DND-41 (cell line): ENCODE measurements at places on chromosomes 2 and 18.

- no peaks in the 10 kb centered on the region for H3K27me3 ChIP-seq
- H3K27ac ChIP-seq = no peak overlapping the region
- H3K4me3 ChIP-seq = no peak overlapping the region
- no peaks in the 10 kb centered on the region for H3K4me1 ChIP-seq
Measured at GRCh38 chr18:75107196-75107930, 101.6 kb downstream of the PTGR3 start.

DNA sequence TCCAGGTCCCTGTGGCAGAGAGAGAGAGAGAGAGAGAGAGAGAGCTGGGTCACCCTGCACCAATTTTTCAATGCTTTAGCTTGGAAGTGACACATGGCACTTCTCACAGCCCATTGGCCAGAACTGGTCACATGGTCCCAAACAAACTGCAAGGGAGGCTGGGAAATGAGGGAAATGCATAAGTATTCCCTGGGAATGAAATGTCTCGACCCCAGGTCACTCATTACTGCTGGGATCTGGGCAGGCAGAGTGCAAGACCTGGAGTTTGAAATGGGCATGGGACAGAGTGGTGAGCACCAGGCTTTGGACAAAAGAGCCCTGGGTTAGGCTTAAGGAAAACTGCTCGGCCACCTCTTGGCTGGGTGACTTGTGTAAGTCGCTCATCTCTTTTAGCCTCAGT, 37.0 kb downstream of the SMAD7 start:
- H3K4me3 ChIP-seq = no peak overlapping the region
- no peaks in the 10 kb centered on the region for H3K27me3 ChIP-seq
- peaks cover 8% of the 10 kb centered on the region for H3K4me1 ChIP-seq
- H3K27ac ChIP-seq = no peak overlapping the region

DNA sequence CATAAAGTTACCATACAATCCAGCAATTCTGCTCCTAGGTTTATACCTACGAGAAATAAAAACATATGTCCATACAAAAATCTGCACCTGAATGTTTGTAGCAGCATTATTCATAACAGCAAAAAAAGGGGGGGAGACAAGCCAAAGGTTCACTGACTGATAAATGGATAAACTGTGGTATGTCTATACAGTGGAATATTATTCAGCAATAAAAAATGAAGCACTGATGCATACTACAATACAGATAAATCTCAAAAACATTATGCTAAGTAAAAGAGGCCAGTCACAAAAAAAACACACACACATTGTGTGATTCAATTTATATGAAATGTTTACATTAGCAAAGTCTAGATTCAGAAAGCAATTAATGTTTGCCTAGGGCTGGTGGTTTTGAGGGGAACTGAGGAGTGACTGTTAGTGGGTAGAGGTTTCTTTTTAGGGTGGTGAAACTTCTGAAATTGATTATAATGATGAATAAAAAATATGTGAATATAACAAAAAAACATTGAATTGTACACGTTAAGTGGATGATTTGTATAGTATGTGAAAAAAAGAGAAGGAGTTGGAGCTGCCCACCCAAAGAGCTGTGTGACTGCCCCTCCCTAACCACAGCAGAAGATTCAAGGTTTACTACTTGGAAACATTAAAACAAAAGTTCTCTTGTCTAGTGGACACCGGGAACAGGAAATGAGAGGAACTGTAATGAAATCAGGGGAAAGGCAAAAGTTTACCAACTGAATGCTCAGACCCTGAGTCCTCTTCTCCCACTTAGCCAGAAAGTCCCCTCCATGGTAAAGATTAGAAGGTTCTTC, 13.4 kb downstream of the COLEC12 start:
- no peaks in the 10 kb centered on the region for H3K27me3 ChIP-seq
- H3K36me3 ChIP-seq = no peaks in the 10 kb centered on the region
- no peaks in the 10 kb centered on the region for H3K4me1 ChIP-seq

- no peaks in the 10 kb centered on the region for H3K4me1 ChIP-seq
- no peak overlapping the region for H3K4me3 ChIP-seq
- H3K36me3 ChIP-seq = no peaks in the 10 kb centered on the region
- peaks cover 4% of the 10 kb centered on the region for H3K27me3 ChIP-seq
- DNase-seq = no peak
- H3K27ac ChIP-seq = no peak overlapping the region
Measured at GRCh38 chr2:70808983-70809958, 11.1 kb downstream of the CLEC4F start.

DNA sequence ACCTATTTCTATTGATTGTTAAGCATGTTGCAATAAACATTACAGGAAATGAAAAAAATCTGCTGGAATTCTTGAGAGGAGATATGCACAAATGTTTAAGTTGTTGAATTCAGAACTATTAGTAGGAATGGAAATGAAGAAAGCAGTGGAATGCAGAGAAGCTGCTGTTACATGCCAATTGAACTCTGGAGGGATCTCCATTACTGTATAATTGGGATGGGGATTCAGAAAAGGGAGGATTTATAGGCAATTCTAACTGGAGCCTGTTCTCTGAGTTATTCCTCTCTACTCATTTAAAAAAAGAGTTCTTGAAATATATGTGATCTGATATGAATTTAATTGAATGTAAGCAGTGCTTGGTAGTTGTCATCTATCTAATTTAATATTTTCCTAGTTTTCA, 2.6 kb upstream of the ASXL3 start:
- no peak for DNase-seq
- H3K4me1 ChIP-seq = no peaks in the 10 kb centered on the region
- H3K27me3 ChIP-seq = no peaks in the 10 kb centered on the region
- no peak overlapping the region for H3K27ac ChIP-seq

GRCh38 chr18:11940956-11941355, 32.8 kb upstream of the MPPE1 start:
- no peak overlapping the region for H3K4me3 ChIP-seq
- H3K36me3 ChIP-seq = no peaks in the 10 kb centered on the region
- H3K27ac ChIP-seq = no peak overlapping the region
- H3K4me1 ChIP-seq = no peaks in the 10 kb centered on the region
- DNase-seq = no peak
- no peaks in the 10 kb centered on the region for H3K27me3 ChIP-seq

GRCh38 chr2:216507220-216508160, 8.8 kb downstream of the RPL37A start:
- DNase-seq = no peak
- no peak overlapping the region for H3K4me3 ChIP-seq
- H3K27me3 ChIP-seq = no peaks in the 10 kb centered on the region
- no peak overlapping the region for H3K27ac ChIP-seq
- H3K36me3 ChIP-seq = peaks cover 56% of the 10 kb centered on the region

- no peaks in the 10 kb centered on the region for H3K27me3 ChIP-seq
- no peak overlapping the region for H3K27ac ChIP-seq
- no peak for DNase-seq
- no peaks in the 10 kb centered on the region for H3K36me3 ChIP-seq
- H3K4me3 ChIP-seq = no peak overlapping the region
Measured at GRCh38 chr2:160615706-160616105, 122.1 kb upstream of the RBMS1 start.

- H3K36me3 ChIP-seq = peaks cover 5% of the 10 kb centered on the region
- no peaks in the 10 kb centered on the region for H3K4me1 ChIP-seq
- no peaks in the 10 kb centered on the region for H3K27me3 ChIP-seq
- H3K27ac ChIP-seq = no peak overlapping the region
- DNase-seq = no peak
- no peak overlapping the region for H3K4me3 ChIP-seq
Measured at GRCh38 chr18:13657974-13658373, 68.4 kb downstream of the FAM210A start.

DNA sequence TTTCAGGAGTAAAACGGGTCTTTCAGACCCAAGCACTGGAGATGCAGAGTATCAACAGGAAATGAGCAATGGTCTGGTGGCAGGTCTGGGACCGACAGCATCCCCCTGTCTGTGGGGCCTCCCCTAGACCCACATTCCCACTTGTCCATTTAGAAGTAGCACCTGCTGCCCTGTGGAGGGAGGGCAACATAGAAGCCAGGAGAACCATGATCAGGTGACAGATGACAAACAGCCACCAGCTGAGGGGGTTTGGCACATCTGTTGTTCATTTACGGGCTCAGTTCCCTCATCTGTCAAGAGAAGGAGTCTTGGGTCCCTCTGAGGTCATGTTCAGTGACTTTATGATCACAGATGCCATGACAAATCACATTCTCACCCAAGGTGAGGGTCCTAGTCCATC, 77.9 kb upstream of the SLC66A3 start:
- no peaks in the 10 kb centered on the region for H3K4me1 ChIP-seq
- no peaks in the 10 kb centered on the region for H3K36me3 ChIP-seq
- no peak overlapping the region for H3K27ac ChIP-seq

DNA sequence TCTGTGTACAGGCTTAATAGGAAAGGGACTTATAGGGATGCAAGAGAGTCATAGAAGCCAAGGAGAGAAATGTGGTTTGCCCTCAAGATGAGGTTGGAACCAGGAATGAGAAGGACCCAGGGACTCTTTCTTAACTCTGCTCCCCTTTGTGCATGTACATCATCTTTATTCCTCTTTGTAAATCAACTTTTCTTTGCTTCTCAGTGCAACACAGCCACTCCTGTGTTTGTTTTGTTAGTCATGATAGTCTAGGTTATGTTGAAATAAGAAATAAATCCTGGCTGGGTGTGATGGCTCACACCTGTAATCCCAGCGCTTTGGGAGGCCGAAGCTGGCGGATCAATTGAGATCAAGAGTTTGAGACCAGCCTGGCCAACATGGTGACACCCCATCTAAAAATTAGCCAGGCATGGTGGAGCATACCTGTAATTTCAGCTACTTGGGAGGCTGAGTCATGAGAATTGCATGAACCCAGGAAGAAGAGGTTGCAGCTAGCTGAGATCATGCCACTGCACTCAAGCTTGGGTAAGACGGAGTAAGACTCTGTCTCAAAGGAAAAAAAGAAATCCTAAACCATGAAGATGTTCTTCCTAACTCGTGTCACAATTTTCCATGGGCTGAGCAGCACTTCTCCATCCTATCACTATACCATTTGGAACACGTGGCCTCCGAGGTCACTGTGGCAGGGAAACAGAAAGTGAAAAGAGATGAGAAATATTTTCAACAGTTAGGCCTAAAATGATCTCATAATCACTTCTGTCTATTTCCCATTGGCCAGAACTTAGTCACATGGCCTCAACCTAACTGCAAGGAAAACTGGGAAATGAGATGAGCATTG, 73.0 kb upstream of the TMEM17 start:
- no peaks in the 10 kb centered on the region for H3K27me3 ChIP-seq
- no peak overlapping the region for H3K27ac ChIP-seq
- no peaks in the 10 kb centered on the region for H3K36me3 ChIP-seq
- no peaks in the 10 kb centered on the region for H3K4me1 ChIP-seq

DNA sequence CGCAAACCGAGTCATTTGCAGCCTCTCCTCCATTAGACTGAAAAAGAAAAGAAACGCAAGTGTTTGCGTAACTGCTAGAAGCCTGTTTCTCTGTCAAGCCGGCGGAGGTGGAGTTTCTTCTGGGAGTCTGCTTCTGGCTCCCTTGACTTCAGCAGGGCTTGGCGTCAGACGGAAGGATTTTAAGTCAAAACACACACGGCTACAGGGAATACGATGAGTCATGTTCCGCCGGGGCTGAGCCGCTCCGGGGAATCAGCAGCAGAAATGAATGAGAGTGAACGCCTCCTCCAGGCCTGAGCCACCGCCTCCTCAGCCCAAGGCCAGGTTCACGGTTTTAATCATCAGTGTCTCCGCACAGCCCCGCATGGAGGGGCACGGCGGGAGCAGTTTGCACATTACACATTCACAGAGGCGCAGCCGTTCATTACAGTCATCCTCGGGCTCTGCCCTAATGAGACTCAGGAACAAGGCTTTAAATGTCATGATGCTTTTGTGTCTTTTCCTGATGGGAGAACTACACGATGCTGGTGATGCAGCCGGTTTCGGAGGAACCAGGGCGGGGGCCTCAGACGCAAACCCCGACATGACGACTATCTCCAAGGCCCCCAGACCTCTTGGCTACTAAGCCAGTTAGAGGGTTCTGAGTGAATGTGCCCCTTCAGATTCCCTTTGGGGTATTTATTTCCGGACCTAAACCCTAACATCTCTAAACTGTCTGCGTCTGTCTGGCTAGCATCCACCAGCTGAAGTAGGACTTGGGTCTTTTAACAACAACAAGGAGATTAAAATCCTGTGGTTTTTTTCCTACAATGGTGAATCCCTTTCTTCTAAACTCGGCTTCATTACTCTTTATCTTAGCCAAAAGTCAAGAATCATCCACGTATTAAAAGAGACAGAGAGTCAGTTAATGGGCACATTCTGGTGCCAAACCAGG, 11.1 kb upstream of the SCG2 start:
- no peak overlapping the region for H3K4me3 ChIP-seq
- no peaks in the 10 kb centered on the region for H3K27me3 ChIP-seq
- DNase-seq = no peak

GRCh38 chr18:78244779-78245178, 734.8 kb upstream of the SALL3 start:
- DNase-seq = no peak
- no peaks in the 10 kb centered on the region for H3K36me3 ChIP-seq
- no peaks in the 10 kb centered on the region for H3K4me1 ChIP-seq

DNA sequence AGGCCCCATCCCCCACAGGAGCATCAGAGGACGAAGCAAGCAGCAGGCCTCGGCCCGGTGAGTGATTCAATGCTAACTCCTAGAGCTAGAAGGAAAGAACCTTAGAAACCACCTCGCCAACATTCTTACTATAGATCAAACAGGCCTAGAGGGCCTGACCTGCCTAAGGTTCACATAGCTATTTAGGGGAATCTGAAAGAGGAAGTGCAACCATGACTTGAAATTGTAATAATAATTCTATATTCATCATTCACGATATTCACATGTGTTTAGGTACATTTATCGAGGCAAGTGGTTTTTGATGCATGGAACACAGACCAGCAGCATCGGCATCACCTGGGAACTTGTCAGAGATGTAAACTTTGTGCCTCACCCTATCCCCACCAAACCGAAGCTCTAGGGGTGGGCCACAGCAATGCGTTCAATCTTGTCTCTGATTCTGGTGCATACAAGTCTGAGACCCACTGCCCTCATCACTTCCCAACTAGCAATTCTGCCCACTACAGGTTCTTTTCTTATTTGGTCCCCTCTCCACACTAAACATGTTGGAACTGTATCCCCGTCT, 78.0 kb upstream of the DNMT3A start:
- H3K27me3 ChIP-seq = no peaks in the 10 kb centered on the region
- H3K4me3 ChIP-seq = no peak overlapping the region
- peaks cover 11% of the 10 kb centered on the region; the same call in 1 of the 2 replicates for H3K36me3 ChIP-seq
- DNase-seq = no peak

DNA sequence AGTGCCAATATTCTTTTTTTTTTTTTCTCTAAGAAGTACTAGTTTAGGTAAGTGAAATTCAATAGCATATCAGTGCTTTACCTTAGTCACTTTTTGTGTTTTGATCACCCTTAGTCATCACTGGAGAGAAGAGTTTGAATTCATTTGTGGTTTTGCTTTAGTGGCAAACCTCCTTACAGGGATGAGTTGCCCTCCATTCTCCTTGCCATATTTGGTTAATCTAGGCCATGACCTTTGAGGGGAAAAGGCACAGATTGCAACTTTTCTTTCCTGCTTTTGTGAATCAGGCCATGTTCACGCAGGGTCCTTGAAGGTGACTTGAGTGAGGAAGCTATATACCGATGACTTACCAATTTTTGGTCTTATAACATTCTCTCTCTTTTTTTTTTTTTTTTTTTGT, 34.4 kb downstream of the PLEKHA3 start:
- H3K4me3 ChIP-seq = no peak overlapping the region
- DNase-seq = no peak
- no peaks in the 10 kb centered on the region for H3K27me3 ChIP-seq
- no peaks in the 10 kb centered on the region for H3K4me1 ChIP-seq
- H3K27ac ChIP-seq = no peak overlapping the region
- peaks cover 23% of the 10 kb centered on the region for H3K36me3 ChIP-seq

- DNase-seq = no peak
- no peaks in the 10 kb centered on the region for H3K27me3 ChIP-seq
- H3K4me3 ChIP-seq = no peak overlapping the region
- no peaks in the 10 kb centered on the region for H3K4me1 ChIP-seq
- H3K36me3 ChIP-seq = no peaks in the 10 kb centered on the region
Measured at GRCh38 chr18:71114550-71115210, 825.8 kb downstream of the SOCS6 start.
